ENCODE measurements at places on chromosomes 6 and 20. TPM values are rescaled to one million over a fixed set of nuclear protein-coding genes. Genes with fewer than 3 reads are reported as not detected.
A peak's percentile ranks its signal among the peaks of the same experiment; 100 is the strongest.

- DNase-seq = no peak
Measured at GRCh38 chr6:129701721-129702455, 8.1 kb downstream of the ARHGAP18 start.

GRCh38 chr6:35790683-35791082, 6.4 kb downstream of the CLPS start:
- DNase-seq = no peak

GRCh38 chr20:44218446-44218845, 7.9 kb upstream of the OSER1 start:
- no peak for DNase-seq

DNA sequence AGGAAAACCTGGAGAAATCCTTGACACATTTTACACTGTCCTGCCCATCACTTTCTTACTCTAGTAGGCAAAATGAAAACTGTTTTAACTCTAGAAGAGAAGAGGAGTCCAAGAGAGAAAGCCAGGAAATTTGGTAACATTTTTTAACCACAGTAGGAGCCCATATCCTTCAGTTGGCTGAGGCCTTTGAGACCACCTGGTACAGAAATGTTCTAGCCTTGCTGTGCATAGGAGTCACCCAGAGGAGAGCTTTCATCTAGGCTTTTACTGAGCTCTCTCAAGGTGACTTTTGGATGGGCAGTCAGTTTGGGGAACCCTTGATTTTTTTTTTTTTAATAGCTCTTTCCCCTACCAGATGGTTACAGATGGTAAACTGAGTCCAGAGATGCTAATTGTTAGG, 25.0 kb downstream of the LRRN4 start:
- DNase-seq = no peak

GRCh38 chr6:77825204-77825603, 172.4 kb downstream of the MEI4 start:
- no peak for DNase-seq

The ZNF337 gene
- 16.3 TPM for total RNA-seq

DNA sequence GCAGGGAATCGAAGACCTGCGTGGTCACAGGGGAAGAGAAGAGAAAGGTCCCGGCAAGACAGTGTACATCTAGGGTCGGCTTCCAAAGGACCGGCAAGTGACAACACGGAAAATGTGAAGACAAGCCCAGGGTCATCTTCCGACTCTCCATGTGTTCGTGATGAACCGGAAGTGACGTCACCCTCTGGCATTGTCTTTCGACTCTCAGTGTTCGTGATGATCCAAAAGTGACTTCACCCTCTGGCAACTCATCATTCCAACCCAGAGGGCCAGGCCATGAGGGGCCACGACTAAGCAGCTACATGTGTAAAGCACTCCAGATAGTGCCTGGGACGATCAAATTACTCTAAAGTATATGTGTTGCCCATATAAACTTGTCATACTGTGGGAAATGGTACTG, 290.8 kb downstream of the THBS2 start:
- DNase-seq = no peak

- DNase-seq = peak; percentile 23
Measured at GRCh38 chr6:90403489-90404381, 107.1 kb upstream of the BACH2 start.

DNA sequence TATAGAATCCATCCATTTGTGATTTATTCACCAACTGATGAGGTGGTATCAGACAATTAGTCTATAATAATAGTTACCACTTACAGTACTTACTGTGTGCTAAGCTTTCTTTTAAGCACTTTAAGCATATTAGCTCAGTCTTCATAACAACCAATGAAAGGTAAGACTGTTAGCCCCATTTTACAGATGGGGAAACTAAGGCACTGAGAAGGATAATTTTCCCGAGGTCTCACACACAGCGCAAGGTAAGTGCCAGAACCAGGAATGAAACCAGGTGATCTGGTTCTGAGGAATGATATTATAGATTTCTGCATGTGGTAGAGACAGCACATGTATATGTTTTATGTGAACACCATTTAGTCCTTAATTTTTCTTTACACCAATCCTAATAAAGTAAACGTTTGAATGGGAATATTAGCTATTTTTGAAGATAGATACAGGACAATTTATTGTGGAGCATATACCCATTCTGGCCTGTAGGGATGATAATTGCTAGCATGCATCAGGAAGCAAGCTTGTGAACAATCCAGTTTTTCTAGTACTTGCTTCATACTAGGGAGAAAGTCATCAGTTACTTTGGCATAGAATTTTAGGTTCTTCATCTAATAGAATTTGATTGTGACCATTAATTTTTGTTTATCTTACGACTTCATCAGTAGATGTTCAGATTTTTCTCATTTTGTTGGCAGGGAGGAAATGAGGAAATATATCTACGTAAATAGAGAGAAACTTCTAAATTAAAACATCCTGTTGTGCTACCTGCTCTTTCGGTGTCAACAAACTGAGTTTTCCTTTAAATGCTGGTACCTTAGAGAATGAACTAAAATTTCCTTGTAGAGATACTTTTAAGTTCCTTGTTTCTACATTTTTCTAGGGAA, 3.0 kb downstream of the YWHAB start:
- DNase-seq = no peak

- DNase-seq = no peak
Measured at GRCh38 chr6:37110500-37111461, 59.2 kb upstream of the PIM1 start.

GRCh38 chr6:4864519-4864918, 88.3 kb downstream of the CDYL start:
- no peak for DNase-seq

DNA sequence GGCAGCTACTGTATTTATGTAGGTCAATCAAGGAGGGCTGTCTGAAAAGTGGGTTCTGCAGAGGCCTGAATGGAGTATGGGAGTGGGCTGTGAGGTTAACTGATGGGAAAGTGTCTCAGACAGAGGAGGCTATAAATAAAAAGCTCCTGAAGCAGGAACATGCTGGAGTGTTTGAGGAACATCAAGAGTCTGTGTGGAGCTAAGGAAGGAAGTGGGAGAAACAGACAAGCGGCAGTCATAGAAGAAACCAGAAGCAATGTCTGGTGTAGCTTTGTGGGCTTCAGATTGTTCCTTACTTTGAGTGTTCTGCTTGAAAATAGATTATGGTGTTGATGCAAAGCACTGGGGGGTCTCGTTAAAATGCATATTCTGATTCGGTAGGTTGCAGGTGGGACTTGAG, 101.5 kb upstream of the OGFRL1 start:
- no peak for DNase-seq

DNA sequence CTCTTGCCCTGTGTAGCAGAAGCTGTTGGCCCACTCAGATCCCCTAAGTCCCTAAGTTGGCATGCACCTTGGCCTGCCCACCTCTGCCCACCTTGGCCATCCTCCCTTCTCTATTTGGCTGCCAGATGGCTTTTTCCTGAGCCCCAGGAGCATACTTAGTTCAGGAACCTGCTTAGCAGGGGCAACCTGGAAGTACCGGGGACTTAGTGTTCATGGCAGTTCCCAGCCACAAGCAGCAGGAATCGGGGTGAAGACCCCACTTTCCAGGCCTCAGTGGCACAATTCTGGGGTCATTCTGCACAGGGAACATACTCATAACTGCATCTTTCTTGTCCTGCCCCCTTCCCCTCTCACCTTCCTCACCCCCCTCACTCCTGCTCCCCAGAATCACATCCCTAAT, 158.0 kb upstream of the PMEPA1 start:
- no peak for DNase-seq

GRCh38 chr6:15546591-15546990, 116.2 kb downstream of the DTNBP1 start:
- peak; percentile 32 for DNase-seq

The IL20RA gene
- total RNA-seq = 15.1 TPM

The PLG gene
- total RNA-seq = 3.9 TPM

DNA sequence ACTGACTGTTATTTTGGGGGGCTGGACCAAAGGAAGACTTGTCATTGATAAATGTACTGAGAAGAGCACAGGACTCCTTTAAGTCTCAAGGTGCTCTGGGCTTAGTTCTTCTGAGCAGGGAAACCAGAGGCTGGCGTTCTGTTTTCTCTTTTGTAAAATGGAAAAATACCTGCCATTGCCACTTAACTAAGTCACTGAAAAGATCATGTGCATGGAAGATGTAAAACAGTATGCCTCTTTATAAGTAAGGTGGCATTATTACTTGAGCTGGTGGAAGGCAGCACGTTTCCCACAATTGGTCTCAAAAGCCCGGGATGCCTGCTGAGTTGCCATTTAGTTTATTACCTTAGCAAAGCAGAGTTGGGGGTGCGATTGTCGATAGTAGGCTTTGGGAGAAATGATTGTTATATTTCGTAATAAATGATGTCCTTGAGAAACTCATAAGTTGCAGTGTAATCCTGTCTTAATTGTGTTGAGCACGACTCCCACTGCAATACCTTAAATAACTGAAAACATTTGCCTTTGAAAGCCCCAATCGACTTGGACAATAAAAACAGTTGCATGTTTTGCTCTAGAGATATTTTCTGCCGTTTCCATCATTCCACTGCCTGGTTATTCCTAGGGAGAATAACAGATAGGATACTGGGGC, 3.6 kb downstream of the JARID2 start:
- no peak for DNase-seq

- DNase-seq = no peak
Measured at GRCh38 chr6:136757150-136757549, 35.1 kb downstream of the MAP3K5 start.

- DNase-seq = no peak
Measured at GRCh38 chr6:83461438-83461837, 30.6 kb upstream of the ME1 start.

DNA sequence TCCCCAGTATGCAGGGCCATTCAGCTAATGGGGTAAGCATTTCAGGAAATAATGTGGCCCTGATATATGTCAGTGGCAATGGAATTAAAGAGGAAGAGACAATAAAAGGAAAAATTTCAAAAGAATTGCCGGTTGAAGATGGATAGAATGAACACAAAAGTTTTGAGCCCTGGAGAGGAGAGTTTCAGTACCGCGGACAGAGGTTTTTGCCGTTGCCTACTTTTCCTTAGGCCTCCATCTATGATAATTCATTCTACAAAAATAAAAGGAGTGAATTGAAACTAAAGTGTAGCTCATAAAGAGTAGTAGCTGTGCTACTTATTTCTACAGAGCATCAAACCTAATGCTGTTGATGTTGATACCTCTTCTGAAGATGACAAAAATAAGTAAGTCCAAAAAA, 140.7 kb downstream of the RNASET2 start:
- DNase-seq = no peak

The PLCB4 gene
- total RNA-seq = 27.2 TPM

GRCh38 chr20:1879369-1879768, 15.8 kb upstream of the SIRPA start:
- no peak for DNase-seq

DNA sequence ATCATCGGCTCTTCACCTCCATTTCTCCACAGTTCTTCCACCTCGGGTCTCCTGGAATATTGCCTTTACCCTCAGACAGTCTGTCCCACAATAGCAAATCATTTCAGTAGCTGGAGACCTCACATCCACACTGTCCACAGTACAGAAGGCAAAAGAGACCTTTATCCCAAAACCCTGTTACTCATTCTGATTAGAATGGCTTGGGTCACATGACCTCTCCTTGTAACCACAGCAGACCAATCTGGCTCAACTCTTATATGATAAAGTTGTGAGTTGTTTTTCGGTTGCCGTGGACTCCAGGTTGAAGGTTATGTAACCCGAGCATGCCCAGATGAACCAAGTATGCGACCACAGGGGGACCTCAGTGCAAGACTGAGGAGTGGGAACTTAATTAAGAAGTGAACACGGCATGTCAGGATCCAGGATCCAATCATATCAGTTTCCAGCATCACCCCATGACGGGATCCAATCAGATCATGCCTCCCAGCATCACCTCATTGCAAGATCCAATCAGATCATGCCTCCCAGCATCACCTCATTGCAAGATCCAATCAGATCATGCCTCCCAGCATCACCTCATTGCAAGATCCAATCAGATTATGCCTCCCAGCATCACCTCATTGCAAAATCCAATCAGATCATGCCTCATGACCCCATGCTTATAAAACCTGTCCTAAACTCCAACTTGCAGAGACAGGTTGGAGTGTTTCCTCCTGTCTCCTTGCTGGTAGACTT, 68.7 kb downstream of the LY86 start:
- no peak for DNase-seq

GRCh38 chr20:37189416-37190016, 10.2 kb upstream of the MROH8 start:
- no peak for DNase-seq

The FOXP4 gene
- 66.5 TPM for total RNA-seq

The MAS1 gene
- not detected for total RNA-seq

GRCh38 chr20:3218307-3218988, 9.2 kb downstream of the ITPA start:
- DNase-seq = peak; percentile 37

GRCh38 chr20:60804240-60804917, 447.7 kb upstream of the CDH4 start:
- DNase-seq = no peak

GRCh38 chr20:59676851-59677182, 72.5 kb downstream of the PHACTR3 start:
- no peak for DNase-seq

DNA sequence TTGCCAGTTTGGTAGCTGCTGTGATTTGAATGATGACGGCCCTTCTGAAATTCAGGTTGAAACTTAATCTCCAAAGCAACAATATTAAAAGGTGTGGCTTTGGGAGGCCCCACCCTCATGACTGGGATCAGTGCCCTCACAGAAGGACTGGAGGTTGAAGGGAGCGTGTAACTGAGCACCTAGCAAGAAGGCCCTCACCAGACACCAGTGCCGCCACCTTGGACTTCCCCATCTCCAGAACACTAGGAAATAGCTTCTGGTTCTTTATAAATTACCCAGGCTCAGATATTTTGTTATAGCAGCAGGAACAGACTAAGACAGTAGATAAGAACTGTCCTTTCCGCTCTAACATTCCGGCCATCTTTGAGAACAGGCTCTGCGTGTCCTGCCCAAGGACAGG, 243.1 kb downstream of the DLL1 start:
- DNase-seq = no peak

The ENPP4 gene
- total RNA-seq = 18.0 TPM

DNA sequence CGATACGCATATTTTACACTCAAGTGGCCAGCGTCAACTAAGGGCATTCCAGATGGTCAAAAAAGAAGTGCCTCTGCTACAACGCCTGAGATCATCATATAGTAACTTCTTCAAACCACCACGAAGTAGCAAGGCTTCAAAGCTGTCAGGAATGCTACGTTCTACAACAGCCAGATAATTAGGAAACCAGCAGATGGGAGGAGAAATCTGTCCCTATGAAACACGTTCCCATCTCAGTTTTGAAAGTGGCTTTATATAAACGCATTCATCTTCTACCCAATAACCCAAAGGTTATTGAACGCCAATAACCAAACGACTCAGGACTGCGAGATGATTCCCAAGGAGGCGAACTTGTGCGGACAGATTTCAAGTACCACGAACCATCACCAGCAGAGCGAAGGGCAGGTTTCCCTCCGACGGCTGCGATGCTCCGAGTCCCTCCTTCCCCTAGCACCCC, 1.2 kb downstream of the ABHD12 start:
- DNase-seq = peak; percentile 10

Data from mucosa of gallbladder (tissue), 1 donor.